ENCODE measurements at places on chromosomes 7 and 10.

DNA sequence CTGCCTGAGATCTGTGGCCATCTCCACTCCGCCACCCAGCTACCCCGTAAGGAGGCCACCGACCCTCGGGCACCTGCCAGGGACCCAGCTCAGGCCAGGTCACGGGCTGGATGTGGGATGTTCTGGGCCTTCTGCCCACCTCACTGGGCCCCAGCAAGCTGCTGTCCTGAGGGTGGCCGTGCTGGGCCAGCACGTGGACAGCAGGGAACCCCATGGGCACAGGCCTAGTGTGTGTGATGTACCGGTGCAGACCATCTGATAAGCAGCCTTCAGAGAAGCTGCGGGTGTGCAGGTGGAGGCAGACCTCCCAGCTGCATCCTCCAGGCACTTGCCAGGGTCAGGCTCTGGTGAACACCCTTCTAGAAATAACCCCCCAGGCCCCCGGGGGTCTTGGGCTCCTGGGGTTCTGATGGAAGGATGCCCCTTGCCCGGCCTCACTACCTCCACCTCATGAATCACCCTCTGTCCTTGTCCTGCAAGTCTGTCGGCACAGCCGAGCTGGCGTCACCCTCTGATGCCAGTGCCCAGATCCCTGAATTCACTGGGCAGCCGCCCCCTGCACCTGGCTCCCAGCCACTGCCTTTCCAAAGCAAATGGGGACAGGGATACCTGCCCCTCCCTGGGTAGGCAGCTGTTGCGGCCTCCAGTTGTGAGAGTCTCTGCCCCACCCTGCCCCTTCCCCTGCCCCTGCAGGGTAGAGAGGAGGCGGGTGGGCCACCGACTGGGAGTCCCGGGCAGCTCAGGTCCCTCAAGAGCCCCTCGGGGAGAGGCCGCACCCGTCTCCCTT is 139.8 kb downstream of the FAM53B start:
- DNase-seq = no peak

- no peak for DNase-seq
Measured at GRCh38 chr7:128178611-128179010, 62.5 kb upstream of the LEP start.

DNA sequence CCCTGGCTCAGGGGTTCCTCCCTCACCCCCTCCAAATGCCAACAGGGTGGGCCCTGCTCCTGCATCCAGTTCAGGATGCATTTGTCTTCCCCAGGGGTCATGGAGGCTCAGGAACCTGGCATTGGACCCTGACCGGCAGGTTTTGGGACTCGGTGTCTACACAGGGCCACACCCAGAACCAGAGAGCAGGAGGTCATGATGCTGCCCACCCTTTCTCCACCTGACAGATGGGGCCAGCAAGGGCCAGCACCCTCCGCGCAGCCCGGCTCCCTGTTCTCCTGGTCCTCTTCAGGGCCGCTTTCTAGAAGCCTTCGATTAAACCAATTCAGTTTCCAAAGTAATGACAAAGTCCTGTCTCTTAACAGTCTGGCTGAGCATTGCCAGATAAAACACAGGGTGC is 50.2 kb downstream of the CAMK2B start:
- no peak for DNase-seq

- no peak for DNase-seq
Measured at GRCh38 chr10:112784022-112784461, 166.0 kb upstream of the TCF7L2 start.

DNA sequence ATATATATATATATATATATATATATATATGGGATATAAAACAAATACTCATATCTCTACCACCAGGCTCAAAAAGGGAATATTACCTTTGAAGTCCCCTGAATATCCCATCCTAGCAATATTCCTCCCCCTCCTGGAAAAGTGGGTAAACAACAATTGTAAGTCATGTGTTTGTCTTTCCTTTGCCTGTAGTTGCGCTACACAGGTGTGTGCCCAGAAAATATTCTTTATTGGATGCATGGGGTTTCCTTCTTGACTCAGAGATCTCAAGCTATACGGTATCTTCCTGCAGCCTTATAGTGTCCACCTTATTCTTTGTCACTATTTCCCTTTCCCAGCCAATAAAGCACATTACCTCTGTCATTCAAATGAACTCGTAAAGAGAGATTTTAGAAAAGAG is 54.2 kb downstream of the MET start:
- no peak for DNase-seq

DNA sequence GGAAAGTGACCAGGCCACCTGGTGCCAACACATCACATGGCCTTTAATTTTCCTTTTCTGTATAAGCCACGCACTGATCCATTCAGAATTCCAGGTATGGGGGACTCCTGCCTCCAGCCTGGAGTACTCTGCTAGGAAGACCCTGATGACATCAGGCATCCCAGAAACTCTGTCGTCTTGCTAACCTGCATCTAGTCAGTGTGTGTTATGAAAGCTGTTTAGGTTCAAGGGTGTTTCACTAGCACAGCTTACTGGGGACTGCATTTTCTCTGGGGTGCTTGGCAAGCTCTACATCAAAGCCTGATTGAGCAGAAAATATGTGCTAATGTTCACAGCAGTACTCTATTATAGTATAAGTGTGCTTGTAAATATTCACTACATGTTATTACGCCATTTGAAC is 100.6 kb upstream of the MGMT start:
- no peak for DNase-seq

GRCh38 chr7:139731802-139732470 is 45.9 kb downstream of the HIPK2 start:
- DNase-seq = no peak

- DNase-seq = no peak
Measured at GRCh38 chr10:27893358-27893954, 105.4 kb downstream of the ODAD2 start.

All from T-helper 17 cell (primary cell).